ENCODE measurements at places on chromosomes 13 and 19. TPM values are rescaled to one million over a fixed set of nuclear protein-coding genes. Genes with fewer than 3 reads are reported as not detected.

DNA sequence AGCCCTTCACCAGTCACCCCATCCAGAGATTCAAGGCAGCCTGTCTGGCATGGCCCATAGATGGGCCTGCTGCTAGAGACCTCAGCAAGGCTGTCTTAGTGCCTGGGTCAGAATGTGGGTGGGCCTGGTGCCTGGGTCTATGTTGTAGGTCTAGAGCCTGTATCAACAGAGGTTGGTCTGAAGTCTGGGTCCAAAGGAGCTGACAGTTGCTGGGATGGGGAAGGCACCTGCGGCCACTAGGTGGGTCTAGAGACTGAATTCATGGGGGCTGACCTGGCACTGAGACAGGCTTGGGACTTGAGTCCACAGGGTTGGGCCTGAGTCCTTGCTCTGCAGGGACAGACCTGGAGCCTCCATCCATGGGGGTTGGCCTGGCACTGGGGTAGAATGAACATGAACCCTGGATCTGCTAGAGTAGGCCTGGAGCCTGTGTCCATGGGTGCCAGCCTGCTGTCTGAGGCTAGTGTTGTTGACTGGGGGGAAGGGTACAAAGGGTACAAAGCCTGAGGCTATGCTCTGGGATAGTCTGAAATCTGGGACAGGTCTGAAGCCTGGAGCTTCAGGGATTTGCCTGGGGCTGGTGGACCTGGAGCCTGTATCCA, 516.8 kb downstream of the OLFM4 start:
- DNase-seq, result no peak

DNA sequence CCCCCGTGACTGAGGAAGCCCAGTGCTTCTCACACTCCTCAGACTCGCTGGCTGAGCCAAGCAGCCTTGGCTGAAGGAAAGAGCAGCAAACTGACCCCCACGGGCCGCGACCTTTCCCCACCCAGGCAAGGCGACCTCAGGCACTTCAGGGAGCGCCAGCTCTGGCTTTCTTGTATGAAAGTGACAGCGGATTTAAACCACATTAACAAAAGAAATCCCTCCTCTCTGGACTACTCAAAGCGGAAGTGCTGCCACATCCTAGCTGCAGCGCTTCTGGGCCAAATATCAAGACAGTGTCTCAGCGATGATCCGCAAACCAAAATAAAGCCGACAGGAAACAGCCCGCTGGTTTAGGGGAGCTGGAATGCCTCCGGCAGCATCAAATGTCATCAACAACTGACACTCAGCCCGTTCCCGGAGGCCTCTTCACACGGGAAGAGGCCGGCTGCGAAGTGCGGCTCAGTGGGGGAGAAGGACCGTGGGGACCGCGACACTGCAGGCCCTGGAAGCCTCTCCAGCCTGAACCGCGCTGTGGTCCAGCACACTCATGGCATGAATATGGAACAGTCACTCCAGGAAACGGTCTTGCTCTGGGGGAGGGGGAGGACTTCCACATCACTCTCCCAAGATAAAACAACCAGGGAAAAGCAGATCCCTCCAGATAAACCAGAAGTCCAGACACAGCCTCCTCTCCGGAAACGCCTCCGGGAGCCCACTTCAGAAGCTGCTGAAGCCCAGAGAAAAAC, 1.4 kb downstream of the RASA3 start:
- peak; percentile 64 for DNase-seq

The CYP4F2 gene
- total RNA-seq, result not detected

- no peak for DNase-seq
Measured at GRCh38 chr13:82070416-82070815, 1729.5 kb upstream of the SPRY2 start.

GRCh38 chr19:49301165-49301865, 23.7 kb downstream of the SLC6A16 start:
- peak; percentile 87 for DNase-seq
